ENCODE measurements at places on chromosomes 2 and 18.

GRCh38 chr2:222701721-222702131 is 30.3 kb downstream of the MOGAT1 start:
- DNase-seq: no peak

DNA sequence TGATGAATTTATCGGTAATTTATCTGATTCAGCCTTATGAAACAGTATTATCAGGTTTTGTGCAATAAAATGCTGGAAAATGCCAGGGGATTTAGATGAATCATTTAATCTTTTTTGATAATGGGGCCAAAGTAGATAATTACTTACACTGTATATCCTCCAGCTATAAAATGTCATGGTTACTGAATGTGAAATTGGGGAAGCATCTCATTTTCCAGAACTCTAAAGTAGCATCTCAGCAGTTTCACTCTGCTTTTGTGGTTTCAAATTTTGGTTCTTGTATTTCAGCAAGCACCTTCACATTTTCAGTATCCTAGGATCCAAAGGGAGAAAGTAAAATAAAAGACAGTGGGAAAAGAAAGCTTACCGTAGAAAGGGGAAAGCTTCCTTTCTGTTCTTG is 12.8 kb downstream of the ANKRD62 start:
- DNase-seq: no peak

- DNase-seq: no peak
Observed at GRCh38 chr2:151670346-151670745, 63.9 kb downstream of the NEB start.

DNA sequence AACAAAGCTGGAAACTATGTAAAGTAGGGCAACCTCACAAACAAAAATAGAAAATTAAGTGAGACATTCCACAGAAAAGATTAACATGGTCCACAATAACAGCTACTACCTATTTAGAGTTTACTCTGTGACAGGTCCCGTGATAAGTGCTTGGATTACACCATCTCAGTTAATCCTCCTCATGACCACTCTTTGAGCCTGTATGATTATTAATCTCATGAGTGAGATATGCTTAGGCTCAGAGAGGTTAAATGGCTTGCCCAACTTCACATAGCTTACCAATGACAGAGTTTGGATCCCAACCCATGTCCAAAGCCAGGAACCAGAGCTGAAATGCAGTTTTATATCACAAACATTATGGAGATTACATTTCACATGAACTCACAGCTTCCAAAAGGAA is 37.3 kb upstream of the KLF7 start:
- DNase-seq: no peak

- no peak for DNase-seq
Observed at GRCh38 chr2:46763861-46764260, 151.7 kb downstream of the MCFD2 start.

DNA sequence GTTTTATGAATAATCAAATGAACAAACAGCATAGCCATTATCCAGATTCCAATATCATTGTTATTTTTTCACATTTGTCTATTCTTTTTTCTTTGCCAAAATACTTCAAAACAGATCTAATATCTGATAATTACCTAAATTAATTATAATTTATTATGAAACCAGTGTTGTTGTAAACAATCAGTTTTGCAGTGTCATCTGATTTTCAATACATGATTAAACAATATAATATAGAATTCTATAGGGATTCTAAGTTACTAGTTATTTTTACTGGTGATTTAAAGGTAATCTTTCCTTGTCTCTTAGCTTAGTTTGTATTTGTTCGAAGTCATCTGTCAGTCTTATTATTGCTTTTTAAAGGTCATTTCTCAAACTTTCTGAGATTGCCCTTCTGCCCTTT is 101.0 kb downstream of the BIRC6 start:
- no peak for DNase-seq

- DNase-seq: no peak
Observed at GRCh38 chr2:225070811-225071210, 28.5 kb upstream of the DOCK10 start.

- no peak for DNase-seq
Observed at GRCh38 chr18:75275226-75275625, 64.6 kb downstream of the TSHZ1 start.

DNA sequence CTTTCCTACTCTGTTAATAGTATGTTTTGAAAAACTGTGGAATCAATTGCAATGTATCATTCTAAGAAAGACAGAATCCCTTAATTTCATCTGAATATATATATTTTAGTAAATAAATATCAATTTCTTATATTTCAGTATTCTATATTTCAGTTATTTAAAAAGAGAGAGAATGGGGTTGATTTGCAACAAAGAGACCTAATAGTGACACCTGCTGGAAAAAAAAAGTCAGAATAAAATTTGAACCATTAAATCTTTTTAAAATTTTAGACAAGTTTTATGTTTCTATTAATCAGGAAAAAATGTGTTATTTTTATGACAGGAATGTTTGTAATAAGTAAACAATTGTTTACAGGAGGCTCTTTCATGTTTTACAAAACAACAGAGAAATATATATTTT is 20.7 kb upstream of the CCNT2 start:
- DNase-seq: no peak

DNA sequence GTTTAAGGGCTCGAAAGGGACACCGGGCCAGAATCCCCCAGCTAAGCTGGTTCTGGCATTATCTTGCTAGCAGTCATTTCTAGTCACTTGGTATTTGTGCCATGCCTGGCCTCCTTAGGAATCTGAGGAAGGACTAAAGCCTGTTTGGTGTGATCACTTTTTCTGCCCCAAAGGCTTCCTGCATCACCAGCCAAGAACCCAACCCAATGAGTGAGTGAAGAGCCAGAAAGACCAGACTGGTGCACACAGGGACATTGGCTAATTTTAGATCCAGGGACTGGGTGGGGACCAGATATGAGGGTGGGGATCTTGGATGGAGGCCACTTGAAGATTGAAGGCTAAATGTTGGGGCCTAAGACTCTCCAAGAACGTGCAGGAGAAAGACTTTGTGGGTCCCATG is 411.9 kb upstream of the TNP1 start:
- no peak for DNase-seq

DNA sequence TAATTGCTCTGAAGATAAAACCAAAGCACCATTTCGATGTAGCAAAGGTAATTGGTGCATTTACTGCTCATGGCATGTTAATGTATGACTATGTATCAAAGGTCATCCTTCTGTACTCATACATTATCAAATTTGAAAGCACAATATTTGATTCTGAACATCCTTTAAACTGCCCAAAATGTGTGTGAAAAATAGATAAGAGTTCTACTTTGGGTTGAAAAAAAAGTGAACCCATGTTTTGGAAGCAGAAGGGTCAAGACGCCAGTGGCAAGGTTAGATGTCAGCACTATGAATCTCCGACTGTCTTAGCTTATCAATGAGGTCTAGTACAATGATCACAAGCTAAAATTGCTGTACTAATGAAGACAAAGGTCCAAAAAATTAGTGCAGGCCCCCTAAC is 83.1 kb downstream of the LNPK start:
- no peak for DNase-seq

DNA sequence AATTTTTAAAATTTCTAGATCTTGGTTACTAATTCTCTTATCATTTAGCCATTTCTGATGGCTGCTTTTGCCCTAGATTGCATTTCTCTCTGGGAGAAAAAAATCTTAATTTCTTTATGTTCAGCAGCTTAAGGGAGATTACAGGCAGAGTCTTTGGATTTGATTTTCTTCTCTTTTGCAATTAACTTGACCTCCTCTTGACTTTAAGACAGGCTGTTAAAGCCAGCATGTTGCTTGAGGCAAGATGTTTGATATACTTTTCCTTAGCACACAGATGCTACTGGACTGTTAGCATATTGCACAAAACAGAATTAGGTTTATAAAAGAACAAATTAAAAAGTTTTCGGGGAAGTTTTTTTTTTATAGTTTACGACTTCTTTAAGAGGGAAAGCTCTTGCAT is 50.0 kb downstream of the XRCC5 start:
- no peak for DNase-seq

DNA sequence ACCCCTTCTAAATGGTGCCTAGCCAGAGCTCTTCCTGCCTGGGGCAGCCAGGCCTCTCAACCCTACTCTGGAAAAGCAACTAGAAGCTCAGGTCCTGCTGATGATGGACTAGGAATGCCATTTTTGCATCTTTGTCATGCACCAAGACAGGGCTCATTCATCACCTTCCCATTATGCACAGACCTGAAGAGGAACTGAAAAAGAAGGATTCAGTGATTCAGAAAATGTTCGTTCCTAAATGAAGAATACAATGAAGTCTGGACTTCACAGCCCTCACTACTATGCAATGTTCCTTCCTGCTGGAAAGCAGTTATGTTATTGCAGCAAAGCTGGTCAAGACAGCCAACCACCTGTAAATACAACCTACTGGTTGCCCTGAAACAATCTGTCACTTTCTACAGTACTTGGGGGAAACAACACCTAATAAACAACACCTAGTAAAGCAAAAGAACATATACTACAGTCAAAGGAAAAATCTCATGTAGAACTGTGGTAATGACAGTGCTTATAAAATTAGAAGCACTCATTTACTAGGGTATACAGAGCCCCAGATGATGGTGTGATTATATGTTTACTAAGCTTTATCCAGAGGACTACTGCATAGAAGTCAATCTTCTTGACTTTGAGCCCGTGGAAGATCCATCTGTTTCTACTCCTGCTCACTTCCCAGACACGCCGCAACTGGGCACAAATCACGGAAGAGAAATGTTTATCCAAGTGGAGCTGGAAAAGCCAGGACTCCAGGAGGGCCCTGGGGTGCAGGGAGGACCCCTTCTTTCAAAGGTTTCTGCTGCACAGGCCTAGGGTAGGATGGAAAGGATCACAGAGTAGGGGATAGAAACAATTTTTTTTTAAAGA is 103.1 kb upstream of the THOC1 start:
- no peak for DNase-seq

DNA sequence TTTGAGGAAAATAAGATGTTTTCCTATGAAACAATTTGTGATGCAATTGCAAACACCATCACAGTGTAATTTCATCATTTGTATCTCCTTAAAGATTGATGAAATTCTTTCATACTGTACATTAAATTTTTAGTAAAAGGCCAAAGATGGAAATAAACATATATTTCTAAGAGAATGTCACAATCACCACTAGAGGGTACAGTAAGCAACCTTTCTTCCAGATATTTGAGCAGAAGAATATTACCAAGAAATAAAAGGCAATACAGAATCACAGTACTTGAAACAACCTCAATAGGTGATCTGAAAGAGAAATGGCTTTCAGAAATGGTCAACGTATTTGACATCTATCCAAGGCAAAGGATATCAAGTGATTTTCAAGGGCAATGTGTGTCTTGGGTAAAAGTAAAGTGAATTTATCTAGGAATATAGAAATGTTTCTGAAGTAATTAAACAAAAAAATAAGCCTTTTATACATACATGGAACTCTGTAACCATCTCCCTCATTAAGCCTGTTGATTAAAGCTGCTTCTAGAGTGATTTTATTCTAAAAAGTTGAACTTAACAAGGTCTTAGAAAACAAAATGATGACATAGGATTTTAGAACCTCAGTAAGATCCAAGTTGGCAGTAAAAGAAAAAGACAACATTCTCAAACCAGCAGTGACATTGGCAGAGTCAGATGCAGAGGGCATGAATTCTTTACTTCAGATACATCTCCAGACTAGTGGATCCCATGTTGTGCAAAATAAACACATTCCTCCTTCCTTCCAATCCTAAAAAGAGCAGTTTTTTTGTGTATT is 90.3 kb upstream of the SESTD1 start:
- DNase-seq: no peak

- no peak for DNase-seq
Observed at GRCh38 chr18:59265246-59265973, 7.8 kb downstream of the RAX start.

DNA sequence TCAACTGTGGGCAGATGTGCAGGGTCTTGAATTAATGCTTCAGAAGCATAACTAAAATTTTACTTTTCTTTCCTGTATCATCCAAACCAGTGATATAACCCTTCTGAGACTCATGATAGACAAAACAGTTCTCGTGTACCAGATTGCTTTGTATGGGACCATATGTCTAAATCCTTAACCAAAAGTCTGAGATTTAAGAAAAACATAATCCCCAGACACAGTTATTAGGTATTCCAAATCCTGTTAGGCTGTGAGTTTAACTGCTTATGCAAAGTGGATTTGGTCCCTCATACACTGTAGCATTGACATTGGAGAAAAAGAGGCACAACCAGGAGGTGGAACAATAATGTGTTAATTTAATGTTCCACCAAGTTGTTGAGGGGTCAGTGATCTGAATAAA is 235.0 kb downstream of the PMAIP1 start:
- DNase-seq: no peak

GRCh38 chr2:17227856-17228255 is 290.4 kb downstream of the RAD51AP2 start:
- DNase-seq: no peak

DNA sequence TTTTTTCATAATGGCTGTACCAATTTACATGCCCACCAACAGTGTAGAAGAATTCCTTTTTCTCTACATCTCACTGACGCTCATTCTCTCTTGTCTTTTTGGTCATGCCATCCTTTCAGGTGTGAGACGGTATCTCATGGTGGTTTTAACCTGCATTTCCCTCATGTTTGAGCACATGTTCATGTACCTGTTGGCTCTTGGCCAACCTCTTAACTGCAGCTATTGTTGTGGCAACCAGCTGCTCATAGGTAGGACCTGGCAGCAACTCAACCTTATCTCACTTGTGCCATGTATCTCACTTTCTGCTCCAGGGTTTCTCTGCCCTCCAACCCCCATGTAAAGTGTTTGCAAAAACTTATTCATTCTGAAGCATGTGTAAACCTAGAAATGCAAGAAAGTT is 167.5 kb downstream of the UPP2 start:
- peak; percentile 49 for DNase-seq

GRCh38 chr2:30302566-30302965 is 71.2 kb downstream of the LBH start:
- no peak for DNase-seq

DNA sequence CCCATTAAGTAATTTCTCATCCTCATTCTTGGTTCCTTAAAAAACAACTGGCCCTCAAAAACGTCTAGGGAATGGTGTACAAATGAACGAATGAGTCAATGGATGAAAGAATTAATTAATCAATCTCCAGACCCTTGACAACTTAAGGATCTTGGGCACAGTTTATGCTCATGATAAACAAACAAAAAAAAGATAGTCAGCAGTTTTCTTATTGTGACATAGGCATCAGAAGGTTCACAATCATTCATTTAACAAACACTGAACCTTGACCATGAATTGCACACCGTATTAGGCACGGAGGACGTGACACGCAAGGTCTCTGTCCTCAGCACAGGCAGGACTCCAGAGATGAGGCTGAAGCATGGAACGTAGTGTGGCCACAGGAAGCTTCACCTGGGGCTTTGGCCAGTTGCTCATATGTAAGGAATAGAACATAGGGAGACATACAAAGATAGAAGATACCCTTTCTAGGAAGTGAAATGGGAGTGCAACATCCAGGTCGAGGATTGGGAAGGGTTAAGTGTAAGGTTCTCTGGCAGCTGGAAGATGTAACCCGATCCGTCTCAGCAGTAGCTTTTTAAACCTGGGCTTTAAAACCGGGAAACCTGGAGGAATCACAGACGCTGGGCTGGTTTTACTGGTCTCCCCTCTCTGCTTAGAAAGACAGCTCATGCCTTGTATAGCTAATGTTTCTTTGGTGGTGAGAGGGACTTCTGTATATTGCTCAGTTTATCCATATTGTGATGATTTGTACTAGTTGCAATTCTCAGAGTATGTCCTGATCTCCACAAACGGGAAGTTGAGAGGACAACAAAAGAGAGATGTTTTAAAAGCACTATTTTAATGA is 8.9 kb upstream of the LTBP1 start:
- DNase-seq: no peak

- DNase-seq: no peak
Observed at GRCh38 chr2:105379741-105380186, 19.1 kb downstream of the FHL2 start.

All from NCI-H2107 (cell line).